Activated CD4-positive, alpha-beta T cell treated with anti-CD3 and anti-CD28 coated beads, Interleukin-2, amount 10 ng/mL, durations not matched to agents 24 days and 14 days (primary cell): ENCODE measurements at places on chromosomes 1 and 21. TPM values are rescaled to one million over a fixed set of nuclear protein-coding genes. Genes with fewer than 3 reads are reported as not detected.
A peak's percentile ranks its signal among the peaks of the same experiment; 100 is the strongest.

DNA sequence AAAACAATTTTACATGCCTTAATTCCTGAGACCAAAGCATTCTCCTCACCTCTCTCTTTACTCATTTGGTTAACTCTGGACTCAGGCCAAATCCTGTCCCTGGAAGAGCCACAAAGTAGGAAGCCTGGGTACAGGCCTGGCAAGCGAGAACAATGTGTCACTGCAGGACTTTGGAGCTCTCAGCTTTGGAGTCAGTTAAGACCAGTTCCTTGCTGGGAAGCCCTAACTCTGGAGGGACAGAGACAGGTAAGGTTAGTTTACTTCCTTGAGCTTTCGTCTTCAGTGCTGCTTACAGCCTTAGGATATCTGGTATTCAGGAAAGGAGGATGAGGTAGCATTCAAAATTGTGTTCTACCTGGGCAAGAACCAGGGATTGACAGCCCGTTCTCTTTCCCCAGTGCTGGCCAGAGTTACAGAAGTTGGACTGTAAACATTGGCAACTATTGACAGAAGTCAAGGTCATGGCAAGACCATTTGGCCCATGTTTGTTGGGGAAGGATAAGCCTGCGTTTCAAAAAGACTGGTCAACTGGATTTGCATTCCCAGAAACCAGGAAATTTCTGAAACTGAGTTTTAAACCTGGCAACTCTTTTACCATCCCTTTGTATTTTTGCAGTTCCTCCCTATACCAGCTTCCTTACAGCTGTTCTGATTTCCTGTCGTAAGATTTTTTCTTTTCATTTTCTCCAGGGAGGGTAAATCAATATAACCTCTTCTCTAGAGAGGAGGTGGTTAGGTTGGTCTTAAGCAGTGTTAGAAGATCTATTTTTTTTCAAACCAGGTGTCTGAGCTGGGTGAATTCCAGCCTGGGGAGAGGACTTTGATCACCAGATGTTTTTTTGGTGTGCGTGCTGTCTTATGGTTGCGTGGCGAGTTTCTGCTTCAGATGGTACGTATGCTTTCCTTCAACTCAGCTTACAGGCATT, at the start of gene C4BPB:
Gene C4BPB, plus strand, starts transcription at position 160 of the 926 bp plus-strand sequence. Its CDS starts 672 bp downstream, at position 832.
- peak; percentile 80 for DNase-seq

DNA sequence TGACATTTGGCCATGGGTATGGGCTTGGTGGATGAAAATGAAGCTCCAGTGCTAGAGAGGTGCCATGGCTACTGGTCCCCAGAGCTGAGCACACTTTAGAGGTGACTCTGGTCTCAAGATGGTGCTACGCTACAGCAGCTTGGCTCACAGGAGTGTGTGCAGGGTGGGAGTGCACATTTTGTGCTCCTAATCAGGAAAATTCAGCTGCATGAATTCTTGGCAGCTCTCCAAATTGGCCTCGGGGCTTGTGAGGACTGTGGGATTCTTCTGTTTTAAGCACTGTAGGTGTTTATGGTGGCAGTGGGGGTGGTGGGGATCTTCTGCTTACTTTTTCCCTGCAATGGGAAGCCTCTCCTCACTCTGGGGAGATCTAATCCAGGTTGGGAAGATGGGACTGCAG, 17.3 kb upstream of the TIPRL start:
- DNase-seq, result no peak

DNA sequence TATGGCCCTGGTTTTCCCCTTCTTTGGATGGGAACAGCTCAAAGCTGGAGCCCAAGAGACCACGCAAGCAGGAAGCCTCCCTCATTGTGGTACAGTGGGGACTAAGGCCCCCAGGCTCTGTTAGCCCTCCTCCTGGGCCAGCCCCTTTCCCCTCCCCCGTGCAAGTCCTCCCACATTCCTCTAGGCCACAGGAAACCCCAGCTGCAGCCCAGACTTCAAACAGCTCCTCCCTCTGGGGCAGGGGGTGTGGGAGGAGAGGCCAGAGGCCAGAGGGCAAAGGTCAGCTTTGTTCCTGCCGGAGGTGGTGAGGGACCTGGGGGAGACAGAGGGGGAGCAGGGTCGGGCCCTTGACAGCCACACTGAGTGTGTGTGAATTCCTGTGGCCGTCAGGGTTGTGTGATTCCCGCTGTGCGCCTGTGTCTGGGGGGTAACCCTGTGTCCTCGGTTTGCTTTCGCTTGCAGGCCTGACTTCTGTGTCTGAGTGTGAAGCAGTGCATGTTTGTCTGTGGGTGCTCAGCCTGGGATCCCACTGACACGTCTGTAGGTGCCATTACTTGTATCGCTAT, 3.4 kb upstream of the AHDC1 start:
- no peak for DNase-seq

GRCh38 chr1:223486366-223486765, 93.2 kb downstream of the CCDC185 start:
- no peak for DNase-seq

- no peak for DNase-seq
Measured at GRCh38 chr1:10522322-10522860, 47.6 kb downstream of the PEX14 start.

DNA sequence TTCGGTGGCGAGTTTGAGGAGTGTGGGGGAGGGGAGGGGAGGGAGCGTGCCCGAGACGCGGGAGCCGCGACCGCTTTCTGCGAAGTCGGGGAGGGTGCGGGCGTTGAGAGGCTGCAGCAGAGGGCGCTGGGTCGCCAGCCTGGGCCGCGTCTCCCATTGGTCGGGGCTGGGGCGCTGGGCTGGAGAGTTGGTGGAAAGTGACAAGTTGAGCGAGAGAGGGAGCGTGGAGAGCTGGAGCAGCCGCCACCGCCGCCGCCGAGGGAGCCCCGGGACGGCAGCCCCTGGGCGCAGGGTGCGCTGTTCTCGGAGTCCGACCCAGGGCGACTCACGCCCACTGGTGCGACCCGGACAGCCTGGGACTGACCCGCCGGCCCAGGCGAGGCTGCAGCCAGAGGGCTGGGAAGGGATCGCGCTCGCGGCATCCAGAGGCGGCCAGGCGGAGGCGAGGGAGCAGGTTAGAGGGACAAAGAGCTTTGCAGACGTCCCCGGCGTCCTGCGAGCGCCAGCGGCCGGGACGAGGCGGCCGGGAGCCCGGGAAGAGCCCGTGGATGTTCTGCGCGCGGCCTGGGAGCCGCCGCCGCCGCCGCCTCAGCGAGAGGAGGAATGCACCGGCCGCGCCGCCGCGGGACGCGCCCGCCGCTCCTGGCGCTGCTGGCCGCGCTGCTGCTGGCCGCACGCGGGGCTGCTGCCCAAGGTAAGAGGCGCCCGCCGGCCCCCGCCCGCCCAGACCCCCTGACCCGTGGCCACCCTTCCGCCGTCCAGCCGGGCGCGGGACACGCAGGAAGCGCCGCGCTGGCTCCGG, at the start of gene ROR1:
Gene ROR1, plus strand, starts transcription at position 203 of the 802 bp plus-strand sequence.
- peak; percentile 87 for DNase-seq

GRCh38 chr1:192588546-192588945, 13.0 kb downstream of the RGS1 start:
- DNase-seq, result no peak

DNA sequence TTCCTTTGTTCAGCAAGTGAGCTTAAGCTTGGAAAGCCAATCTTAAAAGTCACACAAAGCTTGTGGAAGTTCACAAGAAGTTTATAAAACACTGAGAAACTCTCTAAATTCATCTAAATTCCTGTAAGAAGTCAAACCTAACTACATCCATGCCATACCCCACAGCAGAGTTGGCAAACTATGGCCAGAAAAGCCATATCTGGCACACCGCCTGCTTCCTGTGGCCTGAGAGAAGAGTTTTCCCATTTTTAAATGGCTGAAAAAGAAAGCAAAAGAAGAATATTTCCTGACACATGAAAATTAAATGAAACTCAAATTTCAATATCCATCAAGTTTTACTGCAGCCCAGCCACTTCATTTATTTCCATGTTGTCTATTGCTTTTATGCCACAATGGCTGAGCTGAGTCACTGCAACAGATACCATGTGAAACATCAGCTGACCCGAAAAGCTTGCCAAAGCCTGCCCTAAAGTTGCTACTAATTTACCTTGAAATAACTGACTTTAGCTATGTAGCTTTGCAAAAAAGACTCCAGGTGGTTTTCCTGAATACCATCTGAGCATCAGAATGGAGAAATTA, 237.1 kb downstream of the SLC45A1 start:
- DNase-seq, result no peak

DNA sequence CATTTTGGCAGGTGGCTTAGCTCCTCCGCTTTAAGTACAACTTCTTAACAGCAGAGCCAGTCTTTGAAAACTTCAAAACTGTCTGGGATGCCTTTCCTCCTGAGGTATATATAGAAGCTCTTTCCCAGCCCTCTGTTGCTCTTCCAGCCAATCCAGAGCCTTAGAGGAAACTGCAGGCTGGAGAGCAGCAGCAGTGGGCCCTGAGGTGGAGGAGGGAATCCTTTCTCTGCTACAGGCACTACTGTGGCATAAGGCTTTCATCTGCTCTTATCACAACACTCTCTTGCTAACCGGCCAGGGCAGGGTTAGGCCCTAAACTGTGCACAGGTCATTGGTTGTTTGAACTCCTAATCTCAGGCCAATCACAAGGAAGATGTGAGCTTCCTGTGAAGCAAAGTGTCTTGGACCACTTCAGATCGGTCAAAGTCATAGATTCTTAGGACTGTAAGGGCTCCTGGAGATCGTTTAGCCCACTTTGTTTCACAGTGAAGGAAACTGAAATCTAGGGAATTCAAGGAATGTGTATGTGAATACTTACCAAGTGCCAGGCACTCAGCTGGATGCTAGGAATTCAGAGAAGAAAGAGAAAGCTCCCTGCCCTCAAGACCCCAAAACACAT, at the start of gene RGS5:
Gene RGS5, minus strand, starts transcription at position 84 of the 619 bp plus-strand sequence. Its CDS starts 81 bp downstream, at position 3.
- DNase-seq, result no peak

DNA sequence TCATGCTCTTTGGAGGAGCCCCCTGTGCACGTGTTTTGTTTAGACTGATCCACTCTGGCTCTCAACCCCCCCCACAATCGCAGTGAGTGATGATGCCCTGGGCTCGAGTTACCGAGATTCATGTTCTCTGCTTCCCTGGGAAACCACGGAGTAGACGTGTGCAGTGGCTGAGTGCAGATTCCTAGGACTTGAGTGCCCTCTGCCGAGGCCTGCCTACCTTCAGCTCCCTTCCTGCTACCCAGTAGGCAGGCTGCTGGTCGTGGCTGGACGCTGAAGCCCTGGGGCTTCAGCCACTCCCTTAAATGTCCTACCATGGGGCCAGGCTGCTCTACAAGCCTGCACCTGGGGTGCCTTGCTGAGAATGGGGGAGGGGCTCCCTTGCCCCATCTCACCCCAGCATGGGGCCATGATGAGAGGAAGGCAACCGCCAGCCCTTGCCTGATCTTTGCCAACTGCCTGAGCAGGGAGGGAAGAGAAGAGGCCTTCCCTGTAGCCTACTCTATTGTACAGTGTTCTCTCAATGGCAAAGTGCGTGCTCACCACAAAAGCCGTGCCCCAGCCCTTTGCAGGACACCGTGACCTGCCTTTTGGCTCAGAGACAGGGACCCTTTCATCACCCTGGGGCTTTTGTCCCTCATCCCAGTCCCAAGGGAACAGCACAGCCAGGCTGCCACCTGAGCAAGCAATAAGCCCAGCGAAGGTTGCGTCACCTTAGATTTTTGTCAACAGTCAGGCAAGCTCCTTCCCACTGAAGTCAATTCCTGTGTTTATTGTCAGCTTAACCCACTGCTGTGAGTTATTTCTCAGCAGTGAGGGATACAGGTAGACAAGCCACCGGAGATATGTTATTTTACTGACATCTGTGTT, 4.1 kb upstream of the GRIK3 start:
- DNase-seq, result no peak

DNA sequence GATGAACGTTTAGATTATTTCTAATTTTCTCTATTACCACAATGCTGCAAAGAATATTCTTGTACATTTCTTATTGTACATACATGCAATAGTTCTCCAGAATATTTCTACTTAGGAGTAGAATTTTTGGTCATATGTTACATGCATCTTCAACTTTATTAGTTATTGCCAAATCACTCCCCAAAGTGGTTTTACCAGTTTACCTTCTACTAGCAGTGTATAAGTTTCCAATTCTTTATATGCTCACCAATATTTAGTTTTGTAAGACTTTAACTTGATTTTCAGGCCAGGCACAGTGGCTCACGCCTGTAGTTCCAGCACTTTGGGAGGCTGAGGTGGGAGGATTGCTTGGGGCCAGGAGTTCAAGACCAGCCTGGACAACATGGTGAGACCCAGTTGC, 55.4 kb downstream of the SNRPE start:
- DNase-seq, result no peak

OR2G6 gene
- total RNA-seq, result not detected in 2 replicates

CD5L gene
- total RNA-seq, result not detected in 2 replicates

ATP5PO gene
- total RNA-seq, result 172 and 194 TPM in 2 replicates

CA6 gene
- total RNA-seq, result 1.0 and 1.3 TPM in 2 replicates
